T47D (cell line): ENCODE measurements at places on chromosomes 11 and 22.

- DNase-seq, result peak; percentile 52
Measured at GRCh38 chr22:39283322-39284141, 35.9 kb downstream of the RPL3 start.

DNA sequence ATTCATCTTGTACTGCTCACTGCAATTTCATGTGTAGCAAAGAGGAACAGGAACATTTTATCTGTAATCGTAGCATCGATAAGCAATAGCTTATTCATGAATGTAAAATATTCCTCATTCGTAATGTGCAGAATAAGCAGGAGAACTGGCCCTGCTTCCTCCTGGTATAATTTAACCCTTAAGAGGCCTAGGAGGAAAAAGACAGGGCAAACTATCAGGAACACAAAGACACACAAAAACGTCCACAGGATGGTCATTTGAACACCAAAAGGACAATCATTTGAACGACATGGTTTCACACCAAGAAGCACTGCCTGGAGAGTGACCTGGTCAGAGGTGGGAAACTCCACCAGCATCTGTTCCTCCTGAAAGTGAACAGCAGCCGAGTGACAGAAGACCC lies 63.9 kb downstream of the AHNAK start:
- no peak for DNase-seq

GRCh38 chr11:62882431-62882749 lies 1.7 kb downstream of the SLC3A2 start:
- no peak for DNase-seq

GRCh38 chr11:1896468-1896867 lies 4.8 kb upstream of the PRR33 start:
- DNase-seq, result no peak

DNA sequence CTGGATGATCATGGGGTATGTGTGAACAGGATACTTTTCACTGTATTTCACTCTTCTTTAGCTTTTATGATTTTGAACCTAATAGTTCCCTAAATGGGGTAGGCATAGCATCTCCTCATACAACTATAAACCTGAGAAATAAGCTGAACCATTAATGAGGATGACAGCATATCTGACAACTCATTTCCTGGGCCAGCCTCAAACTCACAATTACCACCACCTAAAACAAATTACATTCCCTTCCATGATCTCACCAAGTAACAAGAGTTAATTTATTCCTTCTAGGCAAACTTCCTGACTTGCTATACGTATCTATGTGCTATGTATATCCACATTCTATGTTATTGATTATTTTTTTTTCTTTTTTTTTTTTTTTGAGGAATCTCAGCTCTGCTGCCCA lies 23.0 kb downstream of the SIK3 start:
- DNase-seq, result no peak

DNA sequence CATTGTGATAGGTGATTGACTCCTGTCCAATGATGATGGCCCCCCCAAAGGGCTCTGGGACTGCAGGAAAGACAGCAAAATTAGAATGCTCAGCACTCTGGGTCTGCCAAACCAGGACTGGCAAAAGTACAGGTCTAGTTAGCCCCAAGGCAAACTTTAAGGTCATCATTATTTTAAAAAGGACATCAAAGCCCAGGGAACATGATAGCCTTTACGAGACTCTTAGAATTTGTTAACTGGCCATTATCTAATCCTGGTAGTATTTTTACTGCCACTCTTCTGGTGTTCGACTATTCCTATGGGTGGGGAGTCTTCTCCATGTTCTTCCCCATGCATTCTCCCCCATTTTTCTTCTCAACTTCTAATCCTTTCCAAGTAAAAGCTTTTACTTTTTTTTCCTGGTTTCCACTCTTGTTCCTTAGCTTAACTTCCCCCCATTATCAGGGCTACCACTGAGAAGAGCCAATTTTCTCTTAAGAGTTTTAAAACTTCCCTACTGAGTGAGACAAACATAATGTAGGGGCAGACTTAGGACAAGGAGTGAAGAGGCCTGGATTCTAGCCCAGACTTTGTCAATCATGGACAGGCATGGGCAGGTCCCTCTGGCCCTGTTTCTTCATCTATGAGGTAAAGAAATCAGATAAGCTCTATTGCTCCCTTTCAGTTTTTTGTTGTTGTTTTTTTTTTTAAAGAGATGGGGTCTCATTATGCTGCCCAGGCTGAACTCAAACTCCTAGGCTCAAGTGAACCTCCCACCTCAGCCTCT lies 7.1 kb downstream of the DDB1 start:
- DNase-seq, result no peak

GRCh38 chr11:56883371-56883987 lies 105.2 kb upstream of the OR5AK2 start:
- no peak for DNase-seq

- no peak for DNase-seq
Measured at GRCh38 chr11:10388574-10388973, 66.5 kb upstream of the AMPD3 start.

GRCh38 chr11:43541993-43542392 lies 138.5 kb upstream of the HSD17B12 start:
- no peak for DNase-seq

- no peak for DNase-seq
Measured at GRCh38 chr22:48949375-48950149, 878.1 kb downstream of the BRD1 start.

DNA sequence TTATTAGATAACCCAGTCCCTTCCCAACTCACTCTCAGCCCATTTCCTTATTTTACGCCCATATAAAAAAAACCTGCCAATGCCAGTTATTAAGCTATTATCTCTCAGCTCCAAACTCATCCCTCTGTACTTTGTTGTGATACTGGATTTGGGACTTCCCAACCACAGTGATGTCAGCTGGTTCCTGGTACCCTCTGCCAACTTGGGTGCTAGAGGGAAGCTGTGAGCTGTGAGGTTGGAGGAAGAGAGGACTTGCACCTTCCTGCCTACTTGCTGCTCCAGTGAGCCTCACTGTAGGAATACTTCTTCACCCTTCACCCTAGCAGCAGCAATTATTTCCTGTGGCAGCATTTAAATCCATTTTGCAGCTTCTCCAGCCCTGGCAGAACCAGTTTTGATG lies 19.2 kb upstream of the CSF2RB start:
- no peak for DNase-seq

GRCh38 chr11:35166369-35167360 lies 27.7 kb downstream of the CD44 start:
- no peak for DNase-seq

GRCh38 chr22:26432619-26433311 lies 3.7 kb downstream of the ASPHD2 start:
- no peak for DNase-seq
